NCI-H2081 treated with DMSO at 0.1 percent for 48 hours (cell line): ENCODE measurements at places on chromosomes 1 and 21.

GRCh38 chr1:115186711-115187265 is 97.5 kb upstream of the TSPAN2 start:
- no peak for DNase-seq

DNA sequence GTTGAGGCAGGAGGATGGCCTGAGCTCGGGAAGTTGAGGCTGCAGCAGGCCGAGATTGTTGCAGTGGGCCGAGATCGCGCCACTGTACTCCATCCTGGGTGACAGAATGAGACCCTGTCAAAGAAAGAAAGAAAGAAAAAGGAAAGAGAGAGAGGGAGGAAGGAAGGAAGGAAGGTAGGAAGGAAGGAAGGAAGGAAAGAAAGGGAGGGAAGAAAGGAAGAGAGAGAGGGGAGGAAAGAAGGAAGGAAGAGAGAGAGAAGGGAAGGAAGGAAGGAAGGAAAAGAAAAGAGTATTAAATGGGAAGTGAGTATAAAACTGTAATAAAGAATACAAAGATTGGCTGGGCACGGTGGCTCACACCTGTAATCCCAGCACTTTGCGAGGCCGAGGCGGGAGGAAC is 18.4 kb upstream of the ABL2 start:
- no peak for DNase-seq

GRCh38 chr1:110285316-110285715 is 53.9 kb upstream of the RBM15 start:
- no peak for DNase-seq

DNA sequence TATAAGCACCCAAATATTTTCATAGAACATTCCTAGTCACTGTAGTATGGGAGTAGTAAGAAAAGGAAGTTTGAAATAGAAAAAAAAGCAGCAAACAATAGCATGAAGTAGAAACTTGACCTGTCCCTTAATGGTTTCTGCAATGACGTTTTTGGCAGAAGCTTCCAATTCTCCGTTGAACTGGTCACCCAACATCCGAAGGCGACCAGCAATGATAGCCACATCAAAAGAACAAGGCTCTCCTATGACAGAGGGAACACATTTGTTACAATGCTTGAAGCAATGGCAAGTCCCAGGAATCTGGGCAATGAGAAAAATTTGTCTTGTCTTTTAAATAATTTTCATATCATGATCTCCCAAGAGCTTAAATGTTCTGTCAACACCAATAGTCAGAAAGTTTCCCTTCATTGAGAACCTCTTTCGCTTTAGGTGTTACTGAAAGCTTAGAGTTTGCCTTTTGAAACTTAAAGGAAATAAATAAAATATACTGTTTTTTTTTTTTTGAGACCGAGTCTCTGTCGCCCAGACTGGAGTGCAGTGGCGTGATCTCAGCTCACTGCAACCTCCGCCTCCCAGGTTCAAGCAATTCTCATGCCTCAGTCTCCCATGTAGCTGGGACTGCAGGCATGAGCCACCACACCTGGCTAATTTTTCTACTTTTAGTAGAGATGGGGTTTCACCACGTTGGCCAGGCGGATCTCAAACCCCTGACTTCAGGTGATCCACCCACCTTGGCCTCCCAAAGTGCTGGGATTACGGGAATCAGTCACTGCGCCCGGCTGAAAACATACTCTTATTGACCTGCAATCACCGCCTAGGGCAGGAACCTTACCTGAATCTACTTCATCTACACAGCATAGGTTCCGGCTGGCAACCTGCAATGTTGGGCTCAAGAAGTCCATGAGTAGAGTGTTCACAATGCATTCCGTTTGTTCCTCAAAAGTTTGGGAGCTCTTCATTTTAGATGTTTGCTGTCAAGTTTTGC is 672 bp downstream of the BCL2L15 start:
- no peak for DNase-seq

DNA sequence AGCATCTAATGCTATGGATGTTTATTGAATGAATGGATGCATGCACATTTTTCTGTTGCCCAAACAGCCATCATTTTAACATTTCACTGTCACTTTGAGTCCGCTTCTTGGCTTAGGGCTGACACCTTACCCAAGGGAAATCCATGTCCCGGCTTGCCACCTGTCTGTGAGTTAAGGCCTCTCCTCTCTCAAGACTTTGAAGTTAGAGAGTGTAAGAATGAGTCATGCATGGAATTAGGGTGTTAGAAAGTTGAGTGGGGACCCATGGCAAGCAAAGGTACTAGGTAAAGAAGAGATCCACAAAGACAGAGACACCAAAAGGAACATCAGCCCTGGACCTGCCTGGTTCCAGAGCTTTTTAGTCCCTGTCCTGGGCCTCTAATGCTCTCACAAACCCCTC is 35.1 kb downstream of the ATP1A1 start:
- no peak for DNase-seq

DNA sequence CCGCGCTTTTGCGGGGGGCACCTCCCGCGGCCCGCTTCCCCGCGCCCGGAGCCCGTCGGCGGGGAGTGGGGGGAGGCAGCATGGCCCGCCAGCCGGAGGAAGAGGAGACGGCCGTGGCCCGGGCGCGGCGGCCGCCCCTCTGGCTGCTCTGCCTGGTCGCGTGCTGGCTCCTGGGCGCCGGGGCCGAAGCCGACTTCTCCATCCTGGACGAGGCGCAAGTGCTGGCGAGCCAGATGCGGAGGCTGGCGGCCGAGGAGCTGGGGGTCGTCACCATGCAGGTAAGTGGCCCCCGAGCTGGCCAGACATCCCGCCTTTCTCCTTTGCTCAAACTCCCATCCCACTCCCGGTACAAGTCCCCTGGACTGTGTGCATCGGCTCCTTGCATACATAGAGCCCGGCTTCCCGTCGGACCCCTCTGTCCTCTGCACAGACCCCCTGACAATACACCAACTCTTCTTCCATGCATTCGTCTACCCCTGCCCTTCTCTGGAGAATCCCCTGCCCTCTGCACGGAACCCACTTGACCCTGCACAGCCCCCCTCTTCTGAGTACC is 812 bp downstream of the CACHD1 start:
- no peak for DNase-seq

- no peak for DNase-seq
Observed at GRCh38 chr1:111745675-111746613, 6.7 kb upstream of the INKA2 start.

- DNase-seq, result no peak
Observed at GRCh38 chr1:27994060-27994459, 34.3 kb downstream of the XKR8 start.

- peak; percentile 67 for DNase-seq
Observed at GRCh38 chr1:54604572-54605370, 18.6 kb downstream of the FAM151A start.

- no peak for DNase-seq
Observed at GRCh38 chr1:230340526-230341161, 85.5 kb downstream of the PGBD5 start.

GRCh38 chr1:79364896-79365295 is 358.4 kb upstream of the ADGRL4 start:
- no peak for DNase-seq

DNA sequence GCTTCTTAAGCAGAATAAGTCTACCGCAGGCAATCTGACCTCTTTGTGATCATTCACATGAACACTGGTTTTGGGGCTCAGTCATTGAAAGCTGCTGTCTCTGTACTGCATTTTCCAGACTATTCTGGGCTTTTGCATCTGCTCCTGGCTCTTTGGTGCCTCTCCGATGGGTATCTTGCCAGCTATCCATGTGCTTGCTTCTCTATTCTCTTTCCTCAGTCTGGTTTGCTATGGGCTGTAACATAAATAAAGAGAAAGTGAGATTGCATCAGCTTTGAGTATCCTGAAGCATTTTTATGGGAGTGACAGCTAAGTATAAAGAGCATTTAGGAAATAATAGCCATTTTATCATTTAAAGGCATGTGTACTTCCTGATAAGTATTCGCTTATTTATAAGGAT is 70.7 kb downstream of the C1orf21 start:
- DNase-seq, result no peak

DNA sequence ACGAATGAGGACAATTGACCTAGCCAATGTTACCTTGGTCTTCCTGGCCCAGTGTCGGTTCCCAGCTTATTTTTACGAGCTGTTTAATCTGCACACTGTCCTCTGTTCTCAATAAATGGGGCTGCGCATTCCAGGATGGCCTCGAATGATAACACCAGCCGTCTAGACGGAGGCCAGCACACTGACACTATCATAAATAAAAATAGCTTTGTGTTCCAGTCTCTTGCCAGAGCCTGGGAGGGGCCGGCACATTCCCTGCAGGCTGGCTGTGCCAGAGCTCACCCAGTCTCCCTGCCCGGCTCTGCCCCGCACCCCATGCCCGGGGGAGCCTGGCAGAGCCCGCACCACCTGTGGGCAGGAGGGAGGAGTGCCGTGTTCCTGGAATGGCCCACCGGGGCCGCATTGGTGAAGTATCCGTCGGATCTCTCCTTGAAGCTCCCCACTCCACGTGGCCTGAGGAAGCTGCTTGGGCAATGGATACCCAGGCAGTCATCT is 92.1 kb downstream of the SPSB1 start:
- no peak for DNase-seq

DNA sequence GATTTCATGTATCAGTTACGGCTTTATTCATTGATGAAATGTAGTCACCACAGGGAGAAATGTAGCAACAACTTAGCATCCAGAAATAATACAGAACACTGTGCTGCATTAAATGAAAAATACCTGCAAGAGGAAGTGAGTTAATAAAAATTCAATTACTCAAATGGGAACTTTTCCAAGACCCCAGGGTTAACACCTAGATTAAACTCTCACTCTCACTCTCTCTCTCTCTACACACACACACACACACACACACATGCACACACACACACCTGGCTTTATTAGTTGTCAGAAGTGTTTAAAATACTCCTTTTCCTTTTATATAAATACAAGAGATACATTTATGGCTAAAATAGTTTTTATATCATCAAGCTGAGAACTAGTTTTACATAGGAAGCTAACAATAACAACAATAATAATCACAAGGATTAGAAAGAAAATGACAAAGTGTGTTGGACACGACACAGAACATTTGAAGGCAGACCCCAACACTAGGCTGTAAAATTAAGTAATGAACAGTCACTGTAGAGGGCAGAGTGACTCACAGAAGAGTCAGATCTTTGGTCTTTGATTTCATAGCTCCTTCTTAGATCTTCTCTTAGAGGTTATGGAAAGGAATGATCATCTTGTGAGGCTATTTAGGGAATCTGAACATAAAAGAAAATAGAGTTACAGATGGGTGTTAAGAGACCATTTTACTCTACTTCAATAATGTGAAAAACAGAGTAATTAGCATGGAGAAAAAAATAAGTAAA is 1266.0 kb upstream of the ADGRL2 start:
- no peak for DNase-seq

DNA sequence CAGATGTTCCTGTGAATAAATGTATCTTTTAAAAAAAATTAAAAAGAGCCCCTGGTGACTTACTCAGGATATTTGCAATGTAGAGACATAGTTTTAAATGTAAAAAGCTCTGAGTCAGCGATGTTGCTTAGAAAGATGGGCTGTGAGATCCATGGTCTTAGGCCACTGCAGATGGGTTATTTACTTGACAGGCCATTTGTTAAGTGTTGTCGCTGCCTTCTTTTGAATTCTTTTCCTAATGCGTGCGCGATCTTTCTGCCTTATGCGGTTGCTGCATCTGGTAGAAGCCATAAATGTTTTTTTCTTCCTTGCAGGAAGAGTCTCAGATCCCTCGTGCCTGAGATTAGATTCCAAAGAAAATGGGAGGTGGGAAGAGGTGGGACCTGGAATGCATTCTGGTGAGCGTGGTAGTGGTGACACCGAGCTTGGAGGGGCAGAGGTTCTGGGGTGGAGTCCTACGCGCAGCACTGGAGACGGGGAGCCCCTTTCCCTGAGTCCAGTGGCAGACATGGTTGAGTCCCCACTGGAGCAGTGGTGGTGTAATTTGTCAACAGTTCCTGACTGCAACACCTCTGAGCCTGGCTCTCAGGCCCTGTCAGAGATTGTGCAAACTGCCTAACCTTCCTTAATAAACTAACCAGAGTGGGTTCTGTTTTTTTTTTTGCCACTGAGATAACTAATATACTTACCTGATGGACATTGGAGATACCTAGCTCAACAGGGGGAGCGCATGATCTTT is 197.2 kb downstream of the HHAT start:
- no peak for DNase-seq

GRCh38 chr1:157137408-157138219 is 581 bp downstream of the ETV3 start:
- DNase-seq, result no peak
